NCI-H774 (cell line): ENCODE measurements at places on chromosomes 16 and 17.

DNA sequence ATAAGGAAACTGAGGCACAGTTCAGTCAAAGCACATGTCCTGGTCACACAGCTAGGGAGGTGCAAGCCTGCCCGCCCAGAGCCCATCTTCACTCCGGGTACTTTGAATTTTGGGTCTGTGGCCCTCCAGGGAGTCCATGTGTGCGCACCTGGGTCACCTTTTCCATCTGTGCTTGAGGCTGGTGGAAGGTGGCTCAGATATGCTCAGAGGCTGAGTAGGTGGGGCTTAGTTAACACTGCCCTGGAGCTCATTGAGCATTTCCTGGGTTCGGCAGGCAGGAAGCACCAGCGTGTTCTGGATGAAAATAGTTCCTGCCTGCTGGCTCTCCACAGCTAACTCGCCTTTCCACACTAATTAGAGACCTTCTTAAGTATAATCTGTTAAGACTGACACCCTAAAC, 19.2 kb downstream of the FAM234A start:
- DNase-seq = no peak

DNA sequence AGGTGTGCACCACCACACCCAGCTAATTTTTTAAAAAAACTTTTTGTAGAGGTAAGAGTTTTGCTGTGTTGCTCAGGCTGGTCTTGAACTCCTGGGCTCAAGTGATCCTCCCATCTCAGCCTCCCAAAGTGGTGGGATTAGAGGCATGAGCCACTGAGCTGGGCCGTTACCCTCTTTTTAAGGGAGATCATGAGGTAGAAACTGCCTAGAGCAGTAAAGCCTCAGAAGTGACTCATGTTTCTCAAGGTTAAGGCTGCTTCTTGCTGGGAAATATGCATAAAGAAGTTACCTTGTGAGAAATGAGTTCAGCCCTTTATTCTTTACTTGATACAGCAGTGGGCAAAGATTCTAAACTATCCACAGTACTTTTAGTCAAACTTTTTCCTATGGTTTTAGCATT, 38.2 kb downstream of the GRB2 start:
- DNase-seq = no peak

- no peak for DNase-seq
These were observed 37.2 kb upstream of the GAN start for GRCh38 chr16:81277541-81278080.

DNA sequence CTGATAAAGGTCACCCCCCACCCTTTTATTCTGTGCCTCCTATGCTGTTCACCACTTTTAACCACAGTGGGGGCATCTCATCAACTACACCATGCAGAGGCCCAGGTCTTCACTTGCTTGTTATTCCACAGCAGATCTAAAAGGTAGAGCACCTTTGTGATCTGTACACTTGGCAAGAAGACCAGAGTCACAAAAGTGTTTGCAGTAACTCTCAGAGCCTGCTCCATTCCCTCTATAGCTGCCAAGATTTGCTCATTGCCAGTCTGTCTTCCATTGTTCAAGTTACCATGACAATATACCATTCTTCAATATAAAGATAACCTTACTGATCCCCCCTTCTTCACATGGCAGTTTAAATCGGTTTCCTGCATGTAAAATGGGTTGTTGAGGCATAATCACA, 180.0 kb downstream of the TOX3 start:
- DNase-seq = peak; percentile 6

- no peak for DNase-seq
These were observed 643.0 kb downstream of the MAF start for GRCh38 chr16:78957317-78958100.

GRCh38 chr16:9134739-9135138, 43.3 kb downstream of the HAPSTR1 start:
- DNase-seq = no peak

DNA sequence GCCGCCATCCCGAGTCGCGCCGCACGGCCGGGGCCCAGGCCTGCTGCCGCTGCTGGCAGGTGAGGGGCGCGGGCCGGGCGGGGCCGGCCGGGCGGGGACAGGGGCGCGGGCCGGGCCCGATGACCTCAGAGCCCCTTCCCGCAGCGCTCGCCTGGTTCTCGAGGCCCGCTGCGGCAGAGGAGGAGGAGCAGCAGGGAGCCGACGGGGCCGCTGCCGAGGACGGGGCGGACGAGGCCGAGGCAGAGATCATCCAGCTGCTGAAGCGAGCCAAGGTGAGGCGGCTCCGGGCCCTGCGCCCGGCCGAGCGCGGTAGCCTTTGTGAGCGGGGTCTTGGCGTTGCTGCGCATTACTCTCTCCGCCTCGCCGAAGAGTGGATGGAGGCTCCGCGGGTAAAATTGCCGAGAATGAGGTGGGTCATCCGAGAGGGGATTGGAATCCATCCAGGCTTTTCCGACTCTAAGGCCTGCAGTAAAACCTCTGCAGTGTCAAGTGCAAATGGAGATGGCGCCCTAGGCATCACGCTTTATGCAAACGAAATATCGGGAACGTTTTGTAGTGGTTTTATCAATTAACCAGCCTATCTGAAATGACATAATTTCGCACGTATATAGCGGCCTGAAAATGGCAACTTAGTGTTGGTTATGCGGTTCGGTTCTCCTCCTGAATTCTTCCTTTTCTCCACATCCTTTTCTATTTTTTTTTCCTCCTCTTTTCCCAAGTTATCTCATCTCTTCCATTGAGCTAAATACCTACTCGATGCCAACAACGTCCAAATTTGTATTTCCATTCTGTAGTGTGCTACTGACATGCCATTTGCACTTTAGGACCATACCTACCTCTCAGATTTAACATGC, 577 bp downstream of the TTC19 start:
- peak; percentile 46 for DNase-seq

GRCh38 chr16:82992786-82993185, 366.0 kb downstream of the CDH13 start:
- no peak for DNase-seq

DNA sequence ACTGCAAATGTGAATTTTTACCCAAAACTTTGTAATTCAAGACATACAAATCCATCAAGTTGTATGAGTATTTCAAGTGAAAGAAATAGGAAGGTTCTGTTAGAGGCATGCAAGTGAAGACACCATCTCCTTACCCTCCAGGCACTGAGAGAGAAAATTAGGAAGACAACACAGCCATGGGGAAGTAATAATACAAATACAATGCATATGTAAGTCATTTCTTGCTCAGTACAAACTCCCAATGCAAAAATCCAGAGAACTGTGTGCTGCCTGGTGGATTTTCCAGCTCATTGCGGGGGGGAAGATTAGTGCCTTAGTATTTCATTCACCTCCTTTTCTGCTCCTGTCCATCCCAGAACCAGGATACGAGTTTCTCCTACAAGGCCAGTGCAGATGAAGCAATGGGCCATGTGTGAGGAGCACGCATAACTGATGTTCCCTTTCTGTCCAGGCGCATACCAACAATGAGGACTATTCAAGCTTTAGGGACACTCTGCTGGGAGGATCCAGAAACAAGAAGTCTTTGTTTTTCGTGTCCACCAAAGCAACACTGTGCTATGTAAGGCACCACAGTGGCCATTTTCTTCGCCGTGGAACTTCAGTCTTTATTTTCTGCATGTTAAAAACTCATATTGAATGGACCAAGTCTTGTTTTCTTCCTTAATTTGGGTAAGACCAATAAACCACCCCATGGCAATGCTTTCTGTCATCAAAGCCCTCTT, 143.7 kb upstream of the RCVRN start:
- DNase-seq = no peak

DNA sequence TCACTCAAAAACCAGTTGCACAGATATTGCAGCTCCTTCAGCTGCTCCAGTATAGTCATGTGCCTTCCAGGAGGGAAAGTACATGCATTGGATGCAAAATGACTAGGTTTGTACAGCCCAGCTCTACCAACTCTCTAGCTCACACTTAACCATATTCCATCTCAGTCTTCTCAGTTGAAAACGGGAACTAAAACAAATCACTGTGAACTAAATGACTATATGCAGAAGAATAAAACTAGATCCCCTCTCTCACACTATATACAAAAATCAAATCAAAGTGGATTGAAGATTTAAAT, 24.9 kb downstream of the DCUN1D3 start:
- no peak for DNase-seq

- no peak for DNase-seq
These were observed 20.7 kb upstream of the PRM1 start for GRCh38 chr16:11301645-11302501.

DNA sequence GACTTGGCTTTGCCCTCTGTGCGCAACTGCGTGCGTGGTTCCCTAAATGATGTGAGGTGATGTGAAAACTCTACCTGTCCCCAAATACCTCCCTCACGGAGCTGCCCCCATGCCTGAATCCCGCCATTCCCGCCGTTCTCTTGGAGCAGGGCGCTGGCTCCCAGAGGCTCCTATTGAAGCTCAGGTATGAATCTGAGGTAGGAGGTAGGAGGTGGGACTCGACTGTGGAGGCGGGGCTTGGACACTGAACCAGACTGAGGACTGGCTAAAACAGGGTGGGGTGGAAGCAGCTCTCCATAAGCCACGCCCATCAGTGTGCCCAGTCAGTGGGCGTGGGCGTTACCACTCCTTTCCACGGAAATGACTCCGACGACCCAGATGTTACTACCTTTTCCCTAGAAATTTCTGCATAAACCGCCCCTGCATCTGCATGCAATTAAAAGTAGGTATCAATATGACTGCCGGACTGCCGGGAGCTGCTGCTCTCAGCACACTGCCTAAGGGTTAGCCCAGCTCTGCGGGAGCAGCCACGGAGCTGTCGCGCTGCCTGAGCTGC, 41.0 kb downstream of the FOXL1 start:
- DNase-seq = peak; percentile 52

DNA sequence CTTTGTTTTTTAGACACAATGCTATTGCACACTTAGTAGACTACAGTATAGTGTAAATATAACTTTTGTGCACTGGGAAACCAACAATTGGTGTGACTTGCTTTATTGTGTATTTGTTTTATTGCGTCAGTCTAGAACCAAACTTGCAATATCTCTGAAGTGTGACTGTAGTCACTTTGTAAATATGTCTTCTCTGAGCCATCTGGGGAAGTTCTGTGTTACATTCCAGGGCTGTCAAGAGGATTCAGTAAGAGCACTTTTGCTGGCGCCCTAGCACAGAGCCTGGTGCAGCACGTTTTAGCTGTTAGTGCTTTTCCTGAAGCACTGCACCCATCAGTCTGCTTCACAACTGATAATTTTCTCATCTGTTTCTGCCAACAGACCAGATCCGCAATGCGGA, 73.2 kb downstream of the NT5M start:
- no peak for DNase-seq

DNA sequence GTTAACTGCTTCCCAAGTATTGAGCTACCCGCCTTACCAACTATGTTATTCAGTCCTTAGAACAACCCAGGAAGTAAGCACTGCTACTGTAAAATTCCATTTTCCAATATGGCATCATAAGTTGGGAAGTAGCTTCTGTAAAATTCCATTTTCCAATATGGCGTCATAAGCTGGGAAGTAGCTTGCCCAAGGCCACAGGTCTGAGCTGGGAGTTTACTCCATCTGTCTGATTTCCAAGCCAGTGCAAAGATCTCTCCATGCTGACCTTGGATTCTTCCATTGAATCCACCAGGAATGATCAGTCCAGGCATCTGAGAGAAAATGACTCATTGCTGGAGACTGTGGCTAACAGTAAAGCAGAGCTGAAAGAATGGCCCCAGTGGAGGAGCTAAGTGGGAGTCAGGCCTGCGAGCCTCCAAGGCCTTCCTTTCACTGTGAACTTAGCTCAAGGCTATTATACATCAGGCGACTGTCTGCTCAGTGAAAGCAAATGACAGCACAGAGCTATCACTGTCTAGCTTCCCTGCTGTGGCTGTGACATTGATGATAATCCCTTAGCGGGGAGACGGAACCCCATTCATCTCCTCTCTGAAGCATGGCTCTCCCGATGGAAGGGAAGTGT, 430.4 kb downstream of the HAPSTR1 start:
- no peak for DNase-seq

DNA sequence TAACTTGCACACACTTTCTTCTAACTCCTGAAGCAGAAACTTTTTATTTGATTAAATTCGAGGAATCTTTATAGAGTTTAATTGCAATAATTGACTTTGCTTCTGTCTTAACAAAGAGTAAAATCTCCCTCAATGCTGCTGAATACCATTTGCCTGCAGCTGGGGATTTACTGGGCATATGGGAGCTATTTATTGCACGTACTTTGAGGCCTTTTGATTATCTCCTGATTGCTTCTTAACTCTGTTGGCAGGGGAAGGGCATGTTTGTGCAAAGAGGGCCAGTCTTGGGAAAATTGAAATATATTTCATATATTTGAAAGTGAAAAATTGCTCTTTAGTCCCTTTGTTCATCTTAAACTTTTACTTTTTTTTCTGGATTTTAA, 156.8 kb upstream of the CHMP6 start:
- DNase-seq = no peak

- DNase-seq = no peak
These were observed 37.4 kb downstream of the PMFBP1 start for GRCh38 chr16:72134507-72134906.

GRCh38 chr16:86502856-86503748, 7.2 kb upstream of the FOXF1 start:
- DNase-seq = no peak

- peak; percentile 87 for DNase-seq
These were observed at the start of gene HOXB7 for GRCh38 chr17:48610282-48611211. Gene HOXB7, minus strand, starts transcription at chr17:48611017. Its CDS starts 99 bp downstream, at chr17:48610918.

DNA sequence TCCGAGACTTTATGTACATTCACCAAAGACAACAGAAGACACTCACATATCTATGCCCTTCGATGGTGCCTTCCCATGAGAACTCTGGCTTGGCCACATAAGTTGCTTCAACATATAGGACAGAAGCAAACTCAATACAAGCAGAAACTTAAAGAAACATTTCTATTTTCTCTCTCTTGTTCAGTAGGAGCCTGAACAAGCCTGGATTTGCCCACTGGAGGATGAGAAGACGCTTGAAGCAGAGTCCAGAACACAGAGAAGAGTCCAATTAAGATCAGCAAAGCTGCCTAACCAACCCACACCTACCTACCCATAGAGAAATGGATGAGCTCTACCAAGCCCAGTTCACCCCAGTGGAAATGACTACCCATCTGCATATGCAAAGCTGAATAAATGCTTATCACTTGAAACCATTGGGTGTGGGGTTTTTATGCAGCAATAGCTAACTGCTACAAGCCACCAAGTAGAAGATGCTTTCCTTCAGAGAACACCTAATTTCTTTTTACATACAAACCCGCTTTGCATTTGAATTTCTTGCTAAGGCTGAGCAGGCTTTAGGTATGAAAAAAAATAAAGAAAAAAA, 337.9 kb upstream of the DYNLRB2 start:
- DNase-seq = no peak

DNA sequence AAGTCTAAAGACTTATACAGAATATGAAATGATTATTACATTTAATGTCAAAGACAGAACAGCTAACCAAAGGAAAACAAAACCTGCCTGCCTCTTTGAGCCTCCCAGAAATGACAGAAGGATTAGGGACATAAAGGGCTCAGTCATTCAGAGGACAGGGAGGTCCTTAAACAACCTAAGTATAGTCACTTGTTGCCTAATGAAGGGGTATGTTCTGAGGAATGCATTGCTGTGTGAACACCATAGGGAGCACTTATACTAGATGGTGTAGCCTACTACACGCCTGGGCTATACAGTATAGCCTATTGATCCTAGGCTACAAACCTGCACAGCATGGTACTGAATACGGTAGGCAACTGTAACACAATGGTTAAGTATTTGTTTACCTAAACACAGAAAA, 106.4 kb downstream of the PARN start:
- DNase-seq = no peak

- DNase-seq = no peak
These were observed 150.3 kb downstream of the IRX3 start for GRCh38 chr16:54136276-54136625.

- DNase-seq = no peak
These were observed 193.5 kb upstream of the ANKFN1 start for GRCh38 chr17:55959756-55960155.
